ENCODE measurements at places on chromosomes 5 and 9.

GRCh38 chr9:17824191-17824590 is 245.3 kb downstream of the SH3GL2 start:
- DNase-seq = no peak

GRCh38 chr5:180594311-180595045 is 3.2 kb upstream of the SCGB3A1 start:
- DNase-seq = no peak

GRCh38 chr9:125748446-125749099 is 1.4 kb downstream of the PBX3 start:
- DNase-seq = no peak

DNA sequence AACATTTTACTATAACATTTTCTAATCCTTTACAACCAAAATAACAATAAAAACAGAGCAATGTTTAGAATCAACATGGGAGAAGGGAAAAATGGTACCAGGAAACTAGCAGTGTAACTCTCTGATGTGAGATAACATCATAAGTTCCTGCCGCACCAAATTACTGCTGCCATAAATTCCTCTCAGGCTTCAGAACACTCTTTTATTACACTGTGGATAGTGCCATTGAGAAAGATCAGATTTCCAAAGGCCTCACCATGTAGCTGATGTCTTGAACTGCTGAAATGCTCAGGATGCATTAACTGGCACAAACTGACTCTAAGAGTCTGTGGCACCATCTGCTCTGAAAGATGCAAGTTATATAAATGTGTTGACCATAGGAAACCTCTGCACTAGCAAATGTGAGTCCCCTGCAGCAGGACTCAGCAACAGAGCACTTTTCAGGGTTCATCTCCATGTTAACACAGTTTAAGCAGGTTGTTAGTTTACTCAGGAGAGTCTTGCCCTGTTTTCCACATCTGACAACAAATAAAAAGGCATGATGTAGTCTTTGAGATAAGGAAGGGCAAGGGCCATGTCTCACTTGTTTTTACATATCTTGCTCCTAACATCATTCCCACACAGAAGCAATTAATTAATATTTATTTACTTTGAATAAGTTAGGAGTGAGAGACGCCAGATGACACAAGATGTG is 218.1 kb downstream of the CETN3 start:
- DNase-seq = no peak

GRCh38 chr9:13810510-13810909 is 503.4 kb downstream of the NFIB start:
- DNase-seq = no peak

- no peak for DNase-seq
These were observed 141.6 kb downstream of the SLC25A46 start for GRCh38 chr5:110880413-110880812.

GRCh38 chr9:99044827-99045226 is 60.1 kb upstream of the TGFBR1 start:
- peak; percentile 9 for DNase-seq

- no peak for DNase-seq
These were observed 2019.9 kb downstream of the MAT2B start for GRCh38 chr5:165525271-165525670.

DNA sequence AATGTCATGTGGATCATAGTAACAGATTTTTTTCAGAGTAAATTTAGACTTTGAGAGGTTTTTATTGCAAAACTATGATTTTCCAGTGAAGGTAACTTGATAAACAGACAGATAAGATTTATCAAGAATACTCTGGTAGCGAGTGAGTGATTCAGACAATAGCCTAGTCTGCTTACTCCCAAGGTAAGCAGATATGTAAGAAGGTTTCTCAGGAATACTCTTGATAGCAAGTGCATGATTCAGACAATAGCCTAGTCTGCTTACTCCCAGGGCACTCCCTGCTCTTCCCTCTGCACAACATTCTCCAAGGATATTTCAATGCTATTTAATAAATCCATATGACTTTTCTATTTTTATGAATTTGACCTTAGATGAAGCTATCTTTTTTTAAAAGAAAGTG is 1881.5 kb downstream of the EFNA5 start:
- no peak for DNase-seq

DNA sequence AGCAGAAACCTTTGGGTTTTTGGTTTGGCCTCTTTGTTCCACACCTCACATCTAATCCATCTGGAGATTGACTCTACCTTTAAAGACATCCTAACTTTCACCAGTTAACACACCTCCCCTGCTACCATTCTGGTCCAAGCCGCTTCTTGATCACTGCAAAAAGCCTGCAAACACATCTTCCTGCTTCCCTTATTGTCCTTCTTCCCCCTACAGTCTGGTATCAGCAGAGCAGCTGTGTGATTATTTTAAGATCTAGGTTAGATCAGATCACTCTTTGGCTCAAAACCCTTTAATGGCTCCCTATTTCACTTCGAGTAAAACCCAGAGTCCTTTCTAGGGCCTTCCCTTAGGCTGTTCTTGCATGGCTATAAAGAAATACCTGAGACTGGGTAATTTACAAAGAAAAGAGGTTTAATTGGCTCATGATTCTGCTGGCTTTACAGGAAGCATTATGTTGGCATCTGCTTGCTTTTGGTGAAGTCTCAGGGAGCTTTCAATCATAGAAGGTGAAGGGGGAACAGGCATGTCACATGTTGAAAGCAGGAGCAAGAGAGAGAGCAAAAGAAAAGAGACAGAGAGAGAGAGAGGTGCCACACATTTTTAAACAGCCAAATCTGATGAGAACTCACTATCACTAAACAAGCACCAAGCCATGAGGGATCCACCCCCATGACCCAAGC is 1.5 kb upstream of the TEX10 start:
- DNase-seq = no peak
